ENCODE measurements at places on chromosomes 1 and 21.

- peak; percentile 0 for DNase-seq
These were observed at the start of gene RXRG for GRCh38 chr1:165444897-165445370. Gene RXRG, minus strand, starts transcription at chr1:165445126. Its CDS starts 233 bp downstream, at chr1:165444893.

DNA sequence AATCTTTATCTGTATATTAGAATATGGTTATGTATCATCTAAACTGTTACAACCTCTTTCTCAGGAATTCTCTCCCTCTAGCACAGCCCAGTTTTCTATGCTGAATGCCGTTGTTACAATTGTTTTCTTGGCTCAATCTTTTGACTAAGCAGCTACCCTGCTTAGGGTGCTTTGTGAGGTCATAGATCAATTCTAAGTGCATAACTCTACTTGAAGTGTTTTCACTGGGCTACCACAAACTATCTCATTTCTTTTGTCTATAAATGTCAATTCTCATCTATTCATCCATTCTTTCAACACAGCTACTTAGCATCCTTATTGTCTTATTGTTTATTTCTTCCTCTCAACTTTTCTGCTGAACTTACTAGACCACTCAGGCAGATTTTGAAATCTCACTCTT, 77.1 kb downstream of the CEP350 start:
- no peak for DNase-seq

- DNase-seq = peak; percentile 6
These were observed 405.3 kb downstream of the RRAGC start for GRCh38 chr1:38454236-38454635.

DNA sequence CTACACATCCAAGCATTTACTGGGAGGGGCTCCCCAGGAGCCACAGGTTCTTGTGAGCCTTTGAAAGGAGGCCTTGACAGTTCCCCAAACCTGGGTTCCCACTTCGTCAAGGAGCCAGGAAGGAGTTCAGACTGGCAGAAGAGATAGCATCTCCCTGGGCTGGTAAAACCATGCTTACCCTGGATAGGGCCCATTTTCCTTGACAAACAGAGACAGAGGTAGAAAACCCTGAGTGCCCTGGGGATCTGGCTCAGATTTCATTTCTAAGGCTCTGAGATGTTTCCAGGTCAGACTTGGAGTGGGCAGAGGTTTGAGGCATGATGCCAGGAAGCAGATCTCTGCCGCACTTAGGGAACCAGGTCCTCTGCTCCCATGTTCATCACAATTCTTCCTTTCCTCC, 2.7 kb downstream of the ETNK2 start:
- no peak for DNase-seq

- DNase-seq = peak; percentile 55
These were observed 2.3 kb downstream of the H3-3A start for GRCh38 chr1:226064816-226065248.

DNA sequence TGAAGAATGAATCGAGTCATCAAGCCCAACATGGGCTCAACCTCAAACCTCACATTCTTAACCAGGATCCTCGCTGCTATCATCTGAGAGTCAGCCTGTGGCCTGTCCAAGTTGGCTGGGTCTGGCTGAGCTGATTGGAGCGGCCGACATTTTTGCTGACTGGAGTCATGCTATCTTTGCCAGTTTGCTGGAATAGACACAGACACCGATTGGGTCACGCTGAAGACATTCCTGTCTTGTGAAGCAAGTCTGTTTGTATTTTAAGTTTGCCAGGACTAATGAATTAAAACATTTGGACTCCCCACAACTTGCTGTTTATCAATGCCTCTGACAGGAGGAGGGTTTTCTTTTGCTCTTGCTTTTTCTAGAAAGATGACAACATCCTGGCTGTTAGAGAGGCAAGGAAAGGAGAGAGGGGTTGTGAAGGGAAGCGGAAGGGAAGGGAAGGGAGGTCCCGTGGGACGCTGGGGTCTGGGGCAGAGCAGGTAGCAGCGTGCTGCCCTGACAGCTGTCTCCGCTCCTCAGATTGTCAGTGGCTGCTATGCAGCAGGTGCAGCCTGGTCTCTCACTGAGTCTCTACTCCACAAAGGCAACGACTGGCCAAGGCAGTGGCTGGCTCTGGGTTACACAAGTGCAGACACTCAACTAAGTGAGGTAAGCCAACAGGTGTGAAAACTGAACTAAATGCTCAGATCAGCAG, at the start of gene MAP3K7CL:
MAP3K7CL (plus strand) TSS at position 375 of the 700 bp plus-strand sequence. CDS start 2,701 bp downstream, outside the sequence.
- peak; percentile 92 for DNase-seq

GRCh38 chr1:150514913-150515327, 632 bp upstream of the FALEC start:
- DNase-seq = no peak

GRCh38 chr1:11472741-11473140, 6.2 kb upstream of the DISP3 start:
- no peak for DNase-seq

GRCh38 chr1:114081437-114082303, 72.0 kb downstream of the SYT6 start:
- DNase-seq = no peak

- DNase-seq = no peak
These were observed 10.4 kb upstream of the IGSF21 start for GRCh38 chr1:18097206-18097605.

DNA sequence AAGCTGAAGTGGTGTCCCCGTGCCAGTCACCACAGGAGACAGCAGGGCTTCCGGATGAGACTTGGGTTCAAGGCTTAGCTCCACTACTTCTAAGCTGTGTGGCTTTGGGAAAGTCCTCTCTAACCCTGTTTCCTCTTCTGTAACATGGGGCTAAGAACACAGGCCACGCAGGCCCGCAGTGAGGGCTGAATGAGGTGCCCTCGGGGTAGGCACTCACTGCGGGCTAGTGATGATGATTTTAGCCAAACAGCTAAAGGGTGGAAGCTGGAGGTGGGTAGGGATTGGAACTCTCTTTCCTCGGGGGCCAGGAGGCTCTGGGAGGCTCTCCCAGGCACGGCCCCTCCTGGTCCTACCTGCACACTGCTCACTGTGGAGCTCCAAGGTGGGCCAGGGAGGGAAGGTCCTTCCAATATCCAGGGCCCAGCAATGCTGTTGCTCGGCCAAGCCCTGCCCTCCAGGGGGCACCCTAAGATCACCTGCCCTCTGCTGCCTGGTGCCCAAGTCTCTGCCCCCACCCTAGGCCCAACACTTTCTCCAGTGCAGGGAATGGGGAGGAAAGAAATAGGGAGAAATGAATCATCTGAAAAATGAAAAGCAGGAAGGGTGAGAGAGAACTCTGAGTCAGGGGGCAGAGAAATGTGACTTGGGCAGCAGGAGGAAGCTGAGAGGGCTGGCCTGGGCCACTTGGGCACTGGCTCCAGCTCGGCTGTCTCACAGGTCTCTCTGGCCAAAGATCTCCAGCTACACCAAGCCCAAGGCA, 19.2 kb upstream of the EVA1B start:
- peak; percentile 96 for DNase-seq

GRCh38 chr1:204983136-204983535, 59.9 kb upstream of the CNTN2 start:
- no peak for DNase-seq

DNA sequence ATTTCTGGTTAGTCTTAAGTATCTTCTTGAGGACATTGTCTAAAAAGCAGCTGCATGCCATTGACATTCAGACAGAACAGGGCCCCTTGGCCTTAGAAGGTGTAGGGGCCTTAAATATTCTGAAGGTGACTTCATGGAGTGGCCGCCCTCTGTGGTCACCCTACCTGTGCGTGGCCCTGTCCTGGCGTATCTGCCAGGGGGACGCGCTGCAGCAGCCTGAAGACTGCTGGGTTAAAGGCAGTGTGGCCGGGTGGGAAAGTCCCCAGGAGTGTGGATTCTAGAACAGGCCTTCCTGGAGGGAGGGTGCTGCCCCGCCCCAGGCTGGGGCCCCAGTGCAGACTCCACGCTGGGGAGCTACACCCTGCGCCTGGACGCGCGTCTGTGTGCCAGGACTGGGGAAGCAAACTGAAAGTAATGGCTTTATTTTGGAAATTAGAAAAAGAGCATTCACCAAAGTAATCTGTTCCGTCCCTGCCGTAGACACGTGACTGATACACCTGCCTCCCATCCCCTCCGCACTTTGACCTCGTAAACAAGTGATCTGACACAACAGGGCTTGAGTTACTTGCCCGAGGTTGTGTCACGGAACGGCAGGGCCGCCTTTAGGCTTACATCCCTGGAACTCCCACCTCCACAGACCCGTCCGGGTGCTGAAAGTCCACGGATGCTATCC, 1.8 kb downstream of the AGPAT3 start:
- no peak for DNase-seq

GRCh38 chr1:222071387-222071786, 329.5 kb upstream of the DUSP10 start:
- DNase-seq = no peak

GRCh38 chr1:52096216-52096615, 40.1 kb downstream of the BTF3L4 start:
- no peak for DNase-seq

- no peak for DNase-seq
These were observed 559.8 kb downstream of the LMO4 start for GRCh38 chr1:87888446-87888845.

DNA sequence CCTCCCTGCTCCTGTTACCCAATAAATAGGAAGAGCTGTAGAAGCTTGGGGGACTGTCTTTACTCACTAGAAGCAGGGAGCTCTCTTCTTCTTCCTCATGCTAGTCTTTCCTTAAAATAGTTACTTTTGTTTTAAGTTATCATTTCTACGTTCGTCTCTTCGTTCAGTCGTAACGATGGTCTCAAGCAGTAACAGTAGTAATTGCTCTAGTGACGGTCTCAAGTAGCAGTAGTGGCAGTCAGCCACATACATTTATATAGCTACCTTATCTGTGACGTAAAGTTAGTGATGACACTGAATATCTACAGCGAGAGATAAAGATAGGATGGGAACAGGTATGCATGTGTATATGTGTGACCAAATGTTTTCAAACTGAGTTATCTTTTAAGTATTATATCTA, 15.4 kb upstream of the ERO1B start:
- no peak for DNase-seq

- DNase-seq = no peak
These were observed 8.8 kb downstream of the SMYD2 start for GRCh38 chr1:214289574-214290272.

DNA sequence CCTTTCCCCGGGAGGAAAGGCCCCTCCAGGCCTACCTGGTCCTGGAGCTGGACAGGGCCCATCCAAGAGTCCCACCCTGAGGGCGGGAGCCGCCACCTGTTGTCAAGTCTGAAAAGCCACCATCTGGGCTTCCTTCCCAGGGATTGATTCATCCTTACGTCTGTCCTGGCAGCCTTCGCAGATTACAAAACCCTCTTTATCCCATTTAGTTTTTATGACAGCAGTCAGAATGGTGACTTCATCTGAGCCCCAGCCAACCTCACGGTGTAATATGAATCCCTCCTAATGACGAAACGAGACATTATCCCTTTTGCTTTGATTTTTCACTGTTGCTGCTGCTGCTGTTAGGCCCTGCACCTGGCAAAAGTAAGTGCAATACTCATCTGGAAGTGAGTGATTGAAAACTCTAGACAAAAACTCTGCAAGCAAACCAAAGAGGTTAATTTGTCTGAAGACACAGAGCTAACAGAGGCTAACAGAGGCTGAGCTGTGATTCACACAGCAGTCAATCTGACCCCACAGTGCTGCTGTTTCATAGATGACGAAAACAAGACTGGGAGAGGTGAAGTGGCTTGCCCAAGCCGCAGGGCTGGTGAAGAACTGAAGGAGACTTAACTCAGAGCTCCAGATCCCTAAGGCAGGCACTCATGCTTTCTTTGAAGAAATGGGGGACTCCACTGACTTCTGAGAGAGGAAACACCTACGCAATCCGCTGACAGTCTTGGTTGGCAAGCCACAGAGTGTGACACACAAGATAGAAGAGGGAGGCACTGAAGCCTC, 30.0 kb upstream of the S100A7 start:
- peak; percentile 94 for DNase-seq

DNA sequence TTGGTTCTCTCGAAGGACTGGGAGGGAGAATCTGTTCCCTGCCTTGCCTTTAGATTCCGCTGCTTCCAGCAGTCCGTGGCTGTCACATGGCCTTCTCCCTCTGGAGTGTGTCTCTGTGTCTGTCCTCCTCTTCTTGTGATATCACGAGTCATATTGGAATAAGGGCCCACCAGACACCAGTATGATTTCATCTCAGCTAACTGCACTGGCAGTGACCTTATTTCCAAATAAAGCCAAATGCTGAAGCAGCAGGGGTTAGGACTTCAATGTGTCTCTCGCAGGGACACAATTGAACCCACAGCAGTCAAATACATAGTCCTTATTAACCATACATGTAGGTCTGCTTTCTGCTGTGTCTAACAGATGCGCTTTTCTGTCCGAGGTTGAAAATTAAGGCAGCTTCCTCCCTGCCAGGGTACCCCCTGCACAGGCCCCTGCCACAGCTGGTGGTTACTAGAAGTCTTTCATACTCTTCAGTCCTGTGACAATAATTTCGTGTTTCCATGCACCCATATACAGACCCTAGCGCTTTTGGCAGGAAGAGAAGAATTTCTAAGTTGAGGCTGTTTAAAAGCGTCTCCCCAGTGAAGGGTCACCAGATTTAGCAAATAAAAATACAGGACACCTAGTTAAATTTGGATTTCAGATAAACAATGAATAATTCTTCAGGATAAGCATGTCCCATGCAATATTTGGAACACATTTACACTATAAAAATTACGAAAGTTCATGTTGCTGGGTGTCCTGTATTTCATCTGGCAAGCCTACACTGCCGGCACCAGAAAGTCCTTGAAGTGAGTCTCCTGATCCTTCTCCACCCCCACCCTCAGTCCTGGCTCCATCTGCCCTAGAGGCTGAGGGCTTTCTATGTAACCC, 182.1 kb downstream of the ETS2 start:
- no peak for DNase-seq

GRCh38 chr1:30085811-30086770, 637.3 kb downstream of the MATN1 start:
- DNase-seq = no peak

- no peak for DNase-seq
These were observed 17.3 kb downstream of the NOC2L start for GRCh38 chr1:941588-942383.

- DNase-seq = no peak
These were observed 52.0 kb upstream of the RGS2 start for GRCh38 chr1:192756847-192757246.

GRCh38 chr1:158328426-158328825, 2.9 kb downstream of the CD1B start:
- no peak for DNase-seq

- no peak for DNase-seq
These were observed 144.9 kb upstream of the HP1BP3 start for GRCh38 chr1:20931930-20932436.

DNA sequence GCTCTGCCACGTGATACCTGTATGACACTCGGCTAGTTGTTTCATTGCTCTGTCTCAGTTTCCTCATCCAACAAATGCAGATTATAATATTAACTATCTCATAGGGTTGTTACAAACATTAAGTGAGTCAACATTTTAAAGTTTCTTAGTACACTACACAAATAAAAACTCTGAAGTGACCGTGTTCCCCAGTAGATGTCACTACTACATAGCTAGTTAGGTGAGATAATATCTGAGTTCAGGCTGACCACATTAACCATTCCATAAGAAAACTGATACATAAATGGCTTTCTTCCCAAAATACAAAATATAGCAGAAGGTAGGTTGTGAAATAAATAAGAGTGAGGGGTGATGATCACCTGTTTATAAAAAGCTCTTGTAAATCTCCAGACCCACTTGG, 214.1 kb downstream of the NUF2 start:
- DNase-seq = peak; percentile 7

Data from HT1080 (cell line).